ENCODE measurements at places on chromosomes 11 and 22.

GRCh38 chr11:130470832-130471706 lies 22.6 kb downstream of the ADAMTS15 start:
- no peak for DNase-seq

DNA sequence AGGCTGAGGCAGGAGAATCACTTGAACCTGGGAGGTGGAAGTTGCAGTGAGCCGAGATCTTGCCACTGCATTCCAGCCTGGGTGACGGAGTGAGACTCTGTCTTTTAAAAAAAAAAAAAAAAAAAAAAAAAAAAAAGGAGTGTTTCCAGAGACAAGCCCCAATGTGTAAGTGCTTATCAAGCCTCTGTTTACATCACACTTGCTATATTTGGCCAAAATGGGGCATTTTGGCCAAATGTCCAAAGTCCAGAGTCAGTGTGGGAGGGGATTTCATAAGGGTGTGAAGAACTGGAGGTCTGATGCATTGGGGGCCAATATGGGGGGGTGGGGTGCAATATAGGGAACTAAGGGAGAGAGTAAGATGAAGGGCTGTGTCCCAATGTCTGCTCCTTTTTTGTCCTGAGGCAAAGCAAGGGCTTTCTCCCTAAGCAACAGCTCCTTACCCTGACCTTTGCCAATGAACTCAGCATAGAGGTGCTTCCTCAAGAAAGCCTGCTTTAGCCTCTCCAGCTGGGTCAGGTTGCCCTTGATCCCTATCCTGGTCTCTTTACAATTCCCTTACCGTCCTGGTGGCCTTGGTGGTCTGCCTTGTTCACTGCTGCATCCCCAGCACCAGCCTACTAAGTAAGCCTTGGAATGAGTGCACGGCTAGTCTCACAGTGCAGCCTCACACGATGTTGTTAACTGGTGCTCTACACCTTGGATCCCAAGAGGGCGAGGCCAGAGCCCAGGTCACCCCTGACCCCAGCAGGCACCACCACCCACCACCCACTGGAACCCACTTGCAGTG lies 14.1 kb upstream of the BCR start:
- no peak for DNase-seq

DNA sequence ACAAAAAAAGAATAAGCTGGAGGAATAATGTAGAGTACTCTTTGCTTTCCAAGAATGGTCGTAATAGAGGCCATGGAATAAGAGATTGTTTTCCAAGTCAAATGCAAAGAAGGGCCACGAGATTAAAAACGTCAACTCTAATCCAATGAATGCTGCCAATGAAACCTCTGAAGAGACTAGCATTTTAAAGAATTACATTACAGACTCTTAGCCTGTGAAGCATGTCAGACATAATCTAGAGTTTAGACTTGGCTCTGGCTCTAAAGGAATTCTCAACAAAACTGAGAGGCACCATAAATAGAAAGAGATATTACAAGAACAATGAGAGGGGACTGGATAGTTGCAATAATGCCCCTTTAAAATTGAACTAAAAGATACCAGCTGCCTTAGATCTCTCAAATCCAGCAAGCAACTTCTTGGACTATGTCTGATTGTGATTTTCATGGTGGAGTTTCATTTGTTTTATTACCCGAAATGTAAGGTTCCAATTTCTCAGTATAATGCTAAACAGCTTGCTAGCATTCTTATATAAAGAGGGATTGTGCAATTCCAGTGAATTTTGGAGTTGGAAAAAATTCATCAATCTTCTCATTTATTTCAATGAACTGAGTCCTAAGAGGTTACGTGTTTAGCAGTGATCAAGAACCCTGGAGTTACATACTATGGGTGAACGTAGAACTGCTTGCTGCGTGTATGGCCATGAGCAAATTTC lies 5.6 kb downstream of the ETS1 start:
- DNase-seq: no peak

- no peak for DNase-seq
Measured at GRCh38 chr11:110835106-110835505, 122.9 kb upstream of the ARHGAP20 start.

GRCh38 chr11:67645521-67646461 lies 4.7 kb downstream of the ACY3 start:
- peak; percentile 25 for DNase-seq

DNA sequence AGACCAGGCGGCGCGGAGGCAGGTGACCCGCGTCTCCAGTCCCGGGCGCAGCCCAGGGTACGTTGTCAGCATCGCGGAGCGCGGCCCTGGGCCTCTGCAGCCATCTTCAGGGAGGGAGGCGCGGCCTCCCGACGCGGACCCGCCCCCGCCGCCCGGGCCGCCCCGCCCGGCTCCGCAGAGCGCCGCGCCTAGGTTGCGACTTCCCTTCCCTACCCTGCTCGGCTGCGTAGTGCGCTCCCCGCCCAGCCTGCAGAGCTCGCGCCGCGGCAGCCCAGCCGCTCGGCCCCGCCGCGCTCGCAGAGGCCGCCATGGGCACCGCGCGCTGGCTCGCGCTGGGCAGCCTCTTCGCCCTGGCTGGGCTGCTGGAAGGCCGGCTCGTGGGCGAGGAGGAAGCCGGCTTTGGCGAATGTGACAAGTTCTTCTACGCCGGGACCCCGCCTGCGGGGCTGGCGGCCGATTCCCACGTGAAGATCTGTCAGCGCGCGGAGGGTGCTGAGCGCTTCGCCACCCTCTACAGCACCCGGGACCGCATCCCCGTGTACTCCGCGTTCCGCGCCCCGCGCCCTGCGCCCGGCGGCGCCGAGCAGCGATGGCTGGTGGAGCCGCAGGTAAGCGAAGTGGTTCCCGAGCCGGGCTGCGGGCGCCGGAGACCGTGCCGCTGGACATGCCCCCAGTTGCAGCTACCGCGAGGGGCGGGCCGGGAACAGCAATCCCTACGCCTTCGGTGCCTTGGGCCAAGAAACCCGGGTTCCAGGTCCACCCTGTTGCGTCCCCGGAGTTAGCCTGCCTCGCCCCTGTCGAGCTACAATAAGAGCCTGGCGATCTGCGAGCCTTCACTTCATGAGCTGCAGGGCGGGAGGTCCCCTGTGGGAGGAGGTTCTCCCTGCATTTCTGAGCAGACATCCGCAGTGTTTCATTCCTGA lies at the start of gene ENDOD1:
Gene ENDOD1, plus strand, starts transcription at position 227 of the 923 bp plus-strand sequence. Its CDS starts 82 bp downstream, at position 309.
- peak; percentile 89 for DNase-seq

- DNase-seq: no peak
Measured at GRCh38 chr11:127790592-127790991, 790.0 kb upstream of the KIRREL3 start.

GRCh38 chr22:26281941-26282340 lies 112.7 kb downstream of the SEZ6L start:
- no peak for DNase-seq

DNA sequence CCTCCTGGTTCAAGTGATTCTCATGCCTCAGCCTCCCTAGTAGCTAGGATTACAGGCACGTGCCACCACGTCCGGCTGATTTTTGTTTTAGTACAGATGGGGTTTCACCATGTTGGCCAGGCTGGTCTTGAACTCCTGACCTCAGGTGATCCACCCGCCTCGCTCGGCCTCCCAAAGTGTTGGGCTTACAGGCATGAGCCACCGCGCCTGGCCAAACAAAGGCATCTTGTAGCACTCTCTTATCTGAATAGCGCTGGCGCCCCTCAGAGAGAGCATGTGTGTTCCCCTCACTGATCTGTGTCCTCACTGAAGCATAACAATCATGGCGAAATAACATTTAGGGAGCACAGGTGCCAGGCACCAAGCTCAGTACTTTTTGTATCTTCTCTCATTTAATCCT lies 7.2 kb downstream of the DAGLA start:
- no peak for DNase-seq

DNA sequence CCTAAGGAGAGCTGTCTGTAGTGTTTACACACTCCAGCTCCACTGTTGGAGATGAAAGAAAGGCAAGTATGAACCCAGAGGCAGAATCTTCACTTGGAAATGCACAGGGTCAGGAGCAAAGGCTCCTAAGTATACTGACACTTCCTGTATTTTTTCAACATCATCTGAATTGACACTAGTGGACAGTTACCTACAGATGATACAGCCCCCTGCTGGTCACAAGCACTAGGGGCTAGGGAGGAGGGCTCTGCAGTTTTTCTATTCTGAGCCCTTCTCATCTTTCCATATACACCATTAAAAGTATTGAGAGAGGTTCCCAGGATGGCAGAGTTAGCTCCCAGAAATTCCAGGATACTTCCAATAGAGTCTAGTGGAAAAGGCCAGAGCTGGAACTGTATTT lies 290.3 kb upstream of the API5 start:
- DNase-seq: no peak

GRCh38 chr22:35631597-35631996 lies 14.5 kb upstream of the MB start:
- DNase-seq: peak; percentile 38

DNA sequence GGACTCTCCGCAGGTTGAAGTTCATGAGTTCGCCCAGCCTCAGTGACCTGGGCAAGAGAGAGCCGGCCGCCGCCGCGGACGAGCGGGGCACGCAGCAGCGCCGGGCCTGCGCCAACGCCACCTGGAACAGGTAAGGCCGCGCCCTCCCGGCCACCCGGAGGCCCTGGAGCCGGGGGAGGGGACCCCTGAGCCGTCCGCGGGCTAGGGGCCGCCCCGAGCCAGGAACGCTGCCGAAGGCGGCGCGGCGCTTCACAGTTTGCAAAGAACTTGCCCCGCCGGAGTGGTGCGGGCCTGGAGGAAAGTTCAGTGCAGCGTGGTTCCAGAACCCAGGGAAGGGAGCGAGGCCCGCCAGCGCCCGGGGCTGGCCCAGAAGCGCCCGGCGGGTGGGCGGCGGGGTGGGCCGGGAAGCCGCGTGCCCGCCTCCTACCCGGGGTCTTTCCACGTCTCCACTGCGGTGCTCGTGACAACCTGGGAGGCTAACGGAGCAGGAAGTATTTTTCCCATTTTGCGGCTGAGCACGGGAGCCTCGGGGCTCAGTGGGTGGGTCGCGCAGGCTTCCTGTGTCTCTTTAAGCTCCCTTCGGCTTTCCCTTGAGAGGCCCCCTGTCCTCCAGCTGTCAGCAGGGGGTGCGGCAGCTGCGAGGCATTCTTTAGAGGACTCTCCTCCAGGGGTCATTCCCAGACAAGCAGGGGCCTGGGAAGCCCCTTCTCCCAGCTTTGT lies 635 bp downstream of the PRR5 start:
- DNase-seq: peak; percentile 52

GRCh38 chr11:77053217-77054015 lies 13.4 kb upstream of the CAPN5 start:
- DNase-seq: no peak

GRCh38 chr11:8365216-8365941 lies 101.7 kb upstream of the LMO1 start:
- no peak for DNase-seq

DNA sequence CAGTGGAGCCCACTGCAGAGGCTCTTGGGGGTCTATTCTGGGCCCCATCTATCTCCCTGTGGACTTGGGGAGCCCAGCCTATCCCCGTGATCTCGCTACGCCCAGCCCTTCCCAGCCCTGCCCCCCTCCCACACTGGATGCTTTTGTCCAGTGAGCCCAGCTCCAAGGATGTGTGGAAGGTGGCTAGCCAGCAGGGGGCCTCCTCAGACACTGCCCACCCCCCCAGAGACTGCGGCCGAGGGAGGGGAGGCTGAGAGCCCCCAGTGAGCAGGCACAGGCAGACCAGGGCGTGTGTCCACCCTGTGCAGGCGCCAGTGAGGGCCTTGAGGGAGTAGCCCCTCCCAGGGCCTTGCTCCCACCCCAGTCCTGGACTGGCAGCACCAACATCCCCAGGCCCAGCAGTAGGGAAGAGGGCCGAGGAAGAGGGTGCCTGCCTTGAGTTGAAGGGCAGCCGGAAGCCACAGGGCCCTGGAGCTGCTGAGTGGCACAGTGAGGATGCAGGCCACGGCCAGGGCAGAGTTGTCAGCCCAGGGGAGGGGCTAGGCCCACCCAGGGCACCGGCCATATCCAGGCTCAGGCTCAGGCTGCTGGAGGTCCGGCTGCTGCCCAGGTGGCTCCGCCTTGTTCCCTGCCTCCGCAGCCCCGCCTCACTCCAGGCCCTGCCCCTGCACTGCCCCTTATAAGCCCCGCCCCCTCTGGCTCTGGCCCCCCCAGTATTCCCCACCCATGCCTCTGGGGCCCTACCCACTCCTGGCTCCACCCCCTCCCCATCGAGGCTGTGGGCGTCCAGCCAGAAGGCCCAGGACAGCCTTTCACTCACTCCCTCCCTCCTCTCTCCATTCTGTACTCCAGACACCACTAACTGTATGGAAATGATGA lies 28.0 kb downstream of the MOB2 start:
- no peak for DNase-seq

DNA sequence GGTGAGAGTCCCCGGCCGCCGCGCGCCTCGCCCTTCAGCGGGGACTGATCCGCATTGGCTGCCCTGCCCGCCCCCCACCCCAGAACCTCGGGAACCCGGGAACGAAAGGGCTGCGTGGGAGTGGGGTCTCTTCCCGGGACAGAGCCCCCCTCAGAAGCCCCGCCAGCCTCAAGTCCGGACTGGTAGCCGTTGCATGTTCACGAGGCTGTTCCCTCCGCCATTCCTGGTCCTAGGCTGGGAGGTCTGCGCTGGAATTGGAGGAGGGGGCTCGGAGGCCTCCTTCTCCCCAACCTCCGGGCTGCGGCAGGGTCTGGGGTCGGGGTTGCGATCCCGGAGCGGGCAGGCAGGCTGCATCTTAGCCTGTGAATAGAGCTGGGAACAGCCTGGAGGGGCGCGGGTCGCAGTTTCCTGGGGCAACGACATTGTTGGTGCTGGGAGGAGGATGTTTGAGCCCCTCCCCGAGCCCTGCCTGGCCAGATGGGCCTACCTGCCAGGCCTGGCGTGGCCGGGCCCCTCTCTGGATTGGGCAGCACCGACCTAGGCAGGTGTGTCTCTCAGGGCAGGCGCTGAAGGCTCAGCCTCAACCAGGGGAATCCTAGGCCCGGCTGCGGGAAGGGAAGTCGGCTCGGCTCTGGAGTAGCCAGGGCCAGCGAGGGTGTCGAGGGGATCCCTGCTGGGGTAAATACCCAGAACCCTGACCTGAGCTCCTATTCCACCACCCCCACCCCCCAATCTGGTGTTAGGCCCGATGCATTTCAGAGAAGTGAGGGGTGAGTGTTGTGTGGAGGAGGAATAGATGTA lies 670 bp downstream of the MAPK8IP1 start:
- DNase-seq: no peak

GRCh38 chr22:27132400-27132799 lies 475.0 kb downstream of the MIAT start:
- no peak for DNase-seq

- no peak for DNase-seq
Measured at GRCh38 chr22:33741025-33741424, 179.3 kb downstream of the LARGE1 start.

GRCh38 chr11:121773076-121773475 lies 320.3 kb upstream of the SORL1-AS1 start:
- no peak for DNase-seq

GRCh38 chr22:29846290-29846689 lies 8.2 kb upstream of the ASCC2 start:
- no peak for DNase-seq

DNA sequence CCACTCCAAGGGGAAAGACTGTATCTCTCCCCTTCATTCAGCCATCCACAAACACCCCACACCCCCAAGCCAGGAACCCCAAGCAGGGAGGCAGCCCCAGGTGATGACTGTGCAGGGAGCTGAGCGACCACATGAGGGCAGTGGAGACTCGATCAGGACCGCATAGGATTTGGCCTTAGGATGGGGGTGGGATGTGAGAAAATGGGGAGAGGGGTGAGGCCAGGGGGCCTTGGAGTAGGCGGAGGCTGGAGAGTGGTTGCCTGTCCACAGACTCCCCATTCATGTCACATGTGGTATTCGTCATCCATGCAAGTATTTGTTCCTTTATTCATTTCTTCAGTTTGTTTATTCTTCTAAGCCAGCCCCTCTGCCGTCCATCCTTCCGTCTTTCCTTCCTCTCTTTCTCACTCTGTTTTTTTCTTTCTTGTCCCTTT lies 2.7 kb upstream of the RHOD start:
- DNase-seq: peak; percentile 70

- no peak for DNase-seq
Measured at GRCh38 chr22:46081831-46082210, 68.5 kb upstream of the PPARA start.

Data from activated naive CD4-positive, alpha-beta T cell treated with anti-CD3 and anti-CD28 coated beads, Interleukin-2, amount 10 ng/mL, durations not matched to agents 7 days and 5 days (primary cell).